ENCODE measurements at places on chromosomes 4 and X. TPM values are rescaled to one million over a fixed set of nuclear protein-coding genes. Genes with fewer than 3 reads are reported as not detected.

- DNase-seq = no peak
Observed at GRCh38 chr4:138939960-138940359, 75.6 kb upstream of the NOCT start.

DNA sequence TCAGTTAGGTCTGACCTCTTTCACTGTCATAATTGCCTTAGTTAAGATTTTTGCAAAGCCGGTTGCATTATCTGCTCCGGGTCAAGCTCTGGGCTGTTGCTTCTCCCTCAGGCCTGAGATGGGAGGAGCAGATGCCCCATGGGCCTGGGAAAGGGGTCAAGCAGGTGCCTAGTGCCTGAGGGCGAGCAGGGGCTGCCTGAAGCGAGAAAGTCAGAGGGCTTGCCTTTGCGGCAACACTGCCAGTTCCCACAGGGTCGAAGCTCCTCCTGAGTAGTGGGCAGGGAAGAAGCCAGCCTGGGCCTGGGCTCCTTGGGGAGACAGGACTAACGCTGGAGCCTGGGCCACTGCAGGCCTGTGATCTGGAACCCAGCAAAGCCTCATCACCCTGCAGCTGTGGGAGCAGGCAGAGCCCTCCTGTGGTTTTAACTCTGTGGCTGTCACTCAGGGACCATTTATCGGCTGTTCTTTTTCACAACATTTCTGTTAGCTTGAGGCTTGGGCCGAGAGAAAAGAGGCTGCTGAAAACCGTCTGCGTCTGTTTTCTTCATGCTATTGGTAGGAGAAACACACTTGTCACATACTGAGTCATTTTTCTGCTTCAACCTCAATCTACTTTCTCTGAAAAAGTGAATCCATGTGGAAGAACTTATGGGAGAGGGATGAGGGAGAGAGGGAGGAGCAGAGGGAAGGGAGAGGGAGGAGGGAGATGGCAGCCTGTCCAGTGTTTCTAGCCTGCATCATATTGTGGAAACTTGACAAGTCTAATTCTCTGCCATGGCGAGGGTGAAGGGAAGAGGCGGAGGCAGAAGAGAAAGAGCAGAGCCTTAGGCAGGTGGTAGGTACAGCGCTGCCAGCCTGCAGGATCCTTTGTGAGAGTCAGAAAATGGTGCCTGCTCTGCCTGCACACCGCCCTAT, 68.4 kb downstream of the RHOH start:
- peak; percentile 40 for DNase-seq

- DNase-seq = peak; percentile 19
Observed at GRCh38 chr4:101259876-101260275, 87.5 kb downstream of the PPP3CA start.

DNA sequence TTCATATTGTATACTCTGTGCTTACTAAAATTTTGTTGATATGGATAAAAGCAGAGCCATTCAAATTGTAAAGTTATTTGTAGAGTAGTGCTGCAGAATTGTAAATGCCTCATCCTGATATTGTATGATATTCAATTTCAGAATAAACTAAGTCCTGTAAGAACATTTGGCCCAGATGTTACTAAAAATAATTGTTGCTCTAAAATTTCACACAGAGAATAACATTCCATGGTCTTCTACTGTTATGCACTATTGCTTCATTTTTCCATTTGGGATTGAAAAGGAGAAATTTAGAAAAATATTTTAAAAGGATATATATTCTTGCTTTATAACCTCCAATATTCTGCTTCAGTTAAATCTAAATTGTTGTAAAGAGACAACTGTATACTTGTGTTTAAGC, 195.6 kb downstream of the LARP7 start:
- DNase-seq = no peak

- no peak for DNase-seq
Observed at GRCh38 chrX:137067147-137067546, 33.4 kb upstream of the GPR101 start.

GRCh38 chrX:129925305-129926092, 19.5 kb downstream of the UTP14A start:
- peak; percentile 86 for DNase-seq

GRCh38 chrX:11733614-11734013, 24.4 kb upstream of the MSL3 start:
- DNase-seq = no peak

DNA sequence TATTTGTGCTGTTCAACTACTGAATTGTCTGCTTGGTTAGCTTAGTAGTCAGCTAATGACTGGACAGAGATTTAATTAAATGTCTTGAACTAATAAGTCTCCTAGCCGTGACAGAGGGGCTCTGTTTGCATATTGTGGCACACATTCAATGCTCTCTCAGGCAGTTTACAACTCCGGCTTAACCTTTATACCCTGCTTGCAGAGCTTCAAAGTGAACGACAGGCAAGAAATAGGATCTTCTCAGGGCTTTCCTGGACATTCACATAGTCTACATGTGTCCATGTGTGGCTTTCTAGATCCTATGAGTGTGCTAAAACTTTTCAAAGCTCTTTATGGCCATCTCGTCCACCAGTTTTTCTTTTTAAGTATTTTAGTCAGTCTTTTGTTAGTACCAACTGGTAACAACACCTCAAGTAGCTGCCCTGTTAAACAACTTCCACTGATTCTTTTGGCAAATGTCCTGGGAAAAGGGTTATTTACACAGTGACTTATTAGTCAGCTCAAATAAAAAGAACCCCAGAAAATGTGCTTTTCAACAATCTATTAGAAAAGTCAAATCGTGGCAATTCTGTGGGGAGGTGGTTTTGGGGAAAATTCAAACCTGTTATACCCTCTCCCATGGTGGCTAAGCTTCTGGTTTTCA, 28.6 kb downstream of the OR13H1 start:
- peak; percentile 41 for DNase-seq

FAM184B gene
- under 0.01 TPM for total RNA-seq

DNA sequence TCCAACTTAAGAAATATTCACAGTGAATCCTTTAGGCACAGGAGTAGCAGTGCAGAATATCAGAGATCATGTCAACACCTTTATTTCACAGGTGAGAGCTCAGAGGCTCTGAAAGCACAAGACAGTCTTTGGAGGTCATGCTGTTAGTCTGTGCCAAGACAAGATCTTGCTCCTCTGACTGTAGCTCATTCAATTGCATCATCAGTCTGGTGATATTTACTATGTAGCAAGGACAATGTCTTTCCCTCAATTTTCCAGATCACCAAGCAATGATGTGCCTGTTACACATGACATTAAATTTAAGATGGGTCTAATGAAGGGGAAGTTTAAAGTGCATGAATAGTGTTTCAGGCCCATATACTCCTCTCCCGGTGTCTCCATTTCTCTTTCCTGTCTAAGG, 277.5 kb downstream of the IL15 start:
- no peak for DNase-seq

DNA sequence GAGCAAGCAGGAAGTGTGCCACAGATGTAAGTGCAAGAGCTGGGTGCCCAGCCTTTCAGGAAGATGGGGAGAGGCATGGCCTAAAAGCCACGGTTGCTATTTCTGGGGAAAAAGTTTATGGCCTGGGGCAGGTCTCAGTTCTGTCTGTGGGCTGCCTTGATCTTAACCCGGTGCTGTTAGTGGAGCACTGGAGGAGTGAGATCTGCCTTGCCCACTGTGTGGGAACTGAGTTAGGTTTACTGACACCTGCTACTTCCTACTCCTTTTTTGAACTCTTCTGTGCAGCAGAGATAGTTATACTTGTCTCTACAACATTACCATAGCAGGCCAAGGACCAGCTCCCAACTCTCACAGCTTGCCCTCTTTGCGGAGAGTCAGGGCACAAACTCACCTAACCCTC, 76.5 kb downstream of the ITM2A start:
- no peak for DNase-seq
